EL (cell line): ENCODE measurements at places on chromosomes 7 and 10.
A peak's percentile ranks its signal among the peaks of the same experiment; 100 is the strongest.

DNA sequence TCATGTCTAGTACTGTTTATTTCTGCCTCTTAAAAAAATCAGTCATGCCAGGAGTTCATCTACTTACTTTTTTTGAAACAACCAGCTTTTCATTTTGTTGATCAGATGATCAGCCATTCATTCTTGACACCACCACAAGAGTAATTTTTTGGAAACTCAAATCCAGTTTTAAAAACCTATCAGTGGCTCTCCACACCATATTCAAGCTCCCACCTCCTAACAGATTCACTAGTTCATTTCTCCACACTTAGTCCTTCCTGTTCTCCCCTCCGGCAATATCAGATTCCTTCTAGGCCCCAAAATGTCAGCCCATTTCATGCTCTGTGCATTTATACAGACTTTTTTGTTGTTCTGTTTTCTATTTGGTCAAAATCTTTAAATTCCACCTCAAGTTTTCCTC lies 341.6 kb downstream of the RNLS start:
- DNase-seq: no peak

GRCh38 chr7:117427258-117427701 lies at the start of gene ASZ1:
Gene ASZ1, minus strand, starts transcription at chr7:117427493. Its CDS starts 33 bp downstream, at chr7:117427460.
- DNase-seq: no peak

DNA sequence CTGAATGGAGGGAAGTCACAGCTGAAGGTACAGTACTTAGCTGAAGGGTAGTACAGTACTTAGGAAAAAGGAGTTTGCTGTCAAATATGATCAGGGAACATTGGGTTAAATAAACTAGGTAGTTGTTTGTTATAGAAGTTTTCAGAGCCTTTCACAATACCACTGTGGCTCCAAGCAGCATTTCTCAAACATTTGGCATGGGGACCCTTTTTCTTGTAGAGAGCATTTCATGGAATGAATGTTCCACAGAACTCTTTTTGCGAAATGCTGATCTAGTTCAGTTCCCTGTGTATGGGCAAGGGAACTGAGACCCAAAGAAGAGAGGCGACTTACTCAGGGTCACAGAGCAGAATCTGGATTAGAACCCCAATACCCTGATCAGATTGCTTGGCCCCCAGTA lies 31.5 kb upstream of the DDX50 start:
- no peak for DNase-seq

DNA sequence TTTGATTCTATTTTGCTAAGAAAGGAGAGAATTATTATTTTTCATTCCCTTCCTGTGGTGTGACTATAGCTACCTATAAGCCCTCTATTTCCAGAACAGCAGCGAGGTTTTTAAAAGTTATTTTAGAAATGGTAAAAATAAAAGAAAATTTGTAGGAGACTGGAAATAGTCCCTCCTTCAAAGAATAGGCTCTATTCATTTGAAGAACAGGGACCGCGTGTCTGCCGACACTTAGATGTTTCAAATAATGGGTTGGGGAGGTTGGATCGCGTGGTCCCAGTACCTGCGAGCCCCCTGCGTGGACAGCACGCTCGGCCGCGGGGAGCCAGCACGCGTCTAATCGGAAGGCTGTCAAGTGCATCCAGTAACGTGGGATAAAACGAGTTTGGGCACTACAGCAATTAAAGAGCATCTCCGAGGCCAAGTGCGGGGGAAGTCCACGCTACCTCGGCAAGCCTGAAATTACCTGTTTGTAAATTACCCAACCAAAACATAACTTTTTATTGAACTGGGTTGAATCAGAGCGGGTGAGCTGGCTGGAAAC lies 1.0 kb downstream of the CACNA2D1 start:
- DNase-seq: peak; percentile 46

DNA sequence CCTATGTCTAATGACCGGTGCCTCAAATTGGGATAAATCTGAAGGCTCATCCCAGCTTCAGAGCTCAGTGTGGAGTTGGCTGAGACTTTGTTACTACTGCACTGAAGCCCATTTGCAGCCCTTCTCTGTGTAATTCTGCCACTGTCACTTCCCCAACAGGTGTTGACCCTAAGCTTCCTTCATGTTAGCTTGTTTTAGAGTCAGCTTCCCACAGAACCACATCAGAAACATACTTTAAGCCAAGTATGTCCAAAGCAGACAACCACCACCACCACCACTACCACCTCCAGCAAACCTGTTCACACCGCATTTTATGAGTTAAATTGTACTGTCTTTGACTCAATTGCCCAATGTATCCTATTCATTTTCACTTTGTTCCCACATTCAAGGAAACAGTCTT lies 25.2 kb upstream of the GNAT3 start:
- DNase-seq: no peak

DNA sequence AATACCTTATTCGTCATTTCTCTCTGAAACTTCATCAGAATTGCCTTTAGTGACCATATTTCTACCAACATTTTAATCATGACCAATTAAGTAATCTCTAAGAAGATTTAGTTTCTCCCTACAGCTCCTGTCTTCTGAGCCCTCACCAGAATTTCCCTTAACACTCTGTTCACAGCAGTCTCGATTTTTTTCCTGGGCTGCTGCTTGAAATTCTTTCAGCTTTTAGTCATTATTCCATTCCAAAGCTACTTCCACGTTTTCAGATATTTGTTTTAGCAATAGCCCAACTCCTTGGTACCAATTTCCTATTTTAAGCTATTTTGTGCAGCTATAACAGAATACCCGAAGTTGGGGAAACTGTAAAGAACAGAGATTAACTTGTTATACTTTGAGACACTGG lies 192.4 kb upstream of the DKK1 start:
- no peak for DNase-seq

- no peak for DNase-seq
Measured at GRCh38 chr10:1127629-1128028, 71.4 kb downstream of the WDR37 start.

GRCh38 chr7:123502201-123502600 lies 32.2 kb downstream of the IQUB start:
- no peak for DNase-seq

DNA sequence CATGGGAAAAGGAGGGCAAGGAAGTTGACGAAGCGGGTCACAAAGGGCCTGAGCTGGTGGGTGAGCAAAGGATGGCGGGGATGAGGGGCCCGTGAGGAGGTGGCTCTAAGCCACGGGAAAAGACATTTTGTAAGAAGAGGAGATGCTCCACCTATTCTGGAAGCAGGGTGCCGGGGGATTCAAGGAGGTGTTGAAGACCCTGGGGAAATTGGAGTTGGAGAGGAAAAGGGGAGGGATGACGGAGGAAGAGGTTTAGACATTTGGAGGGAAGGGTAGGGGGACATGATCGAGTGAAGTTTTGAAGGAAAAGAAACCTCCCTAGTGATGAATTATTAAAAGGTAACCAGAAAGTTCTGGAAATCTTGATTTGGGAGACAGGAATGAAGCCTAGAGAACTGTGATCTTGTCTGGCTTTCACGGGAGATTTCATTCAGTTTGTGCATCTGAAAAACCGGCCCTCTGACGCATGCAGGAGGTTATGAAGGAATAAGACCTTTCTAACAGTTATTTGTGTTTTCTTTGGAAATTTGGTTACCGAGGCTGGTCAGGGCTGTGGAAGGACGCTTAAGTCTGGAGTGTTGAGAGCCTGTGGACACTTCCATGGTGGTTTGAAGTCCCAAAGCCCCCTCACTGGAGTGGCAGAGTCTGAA lies 1.4 kb downstream of the SMO start:
- no peak for DNase-seq

DNA sequence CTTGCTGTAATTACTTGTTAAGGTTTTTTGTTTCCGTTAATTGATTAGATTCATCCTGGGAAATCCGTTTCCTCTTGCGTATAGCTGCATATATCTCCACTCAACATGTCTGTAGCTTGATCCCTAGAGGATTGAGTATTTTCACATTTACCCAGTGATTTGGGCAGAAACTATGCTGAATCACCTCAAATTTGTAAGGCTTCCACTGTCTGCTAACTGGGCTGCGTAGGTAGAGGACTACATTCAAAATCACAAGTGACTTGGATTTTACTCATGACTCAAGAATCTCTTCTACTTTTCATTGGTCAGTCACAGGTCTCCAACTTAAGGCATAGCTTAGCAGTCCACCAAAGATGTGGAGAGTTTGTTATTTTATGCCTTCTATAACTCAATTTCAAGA lies 141.8 kb downstream of the POLR1F start:
- DNase-seq: no peak

DNA sequence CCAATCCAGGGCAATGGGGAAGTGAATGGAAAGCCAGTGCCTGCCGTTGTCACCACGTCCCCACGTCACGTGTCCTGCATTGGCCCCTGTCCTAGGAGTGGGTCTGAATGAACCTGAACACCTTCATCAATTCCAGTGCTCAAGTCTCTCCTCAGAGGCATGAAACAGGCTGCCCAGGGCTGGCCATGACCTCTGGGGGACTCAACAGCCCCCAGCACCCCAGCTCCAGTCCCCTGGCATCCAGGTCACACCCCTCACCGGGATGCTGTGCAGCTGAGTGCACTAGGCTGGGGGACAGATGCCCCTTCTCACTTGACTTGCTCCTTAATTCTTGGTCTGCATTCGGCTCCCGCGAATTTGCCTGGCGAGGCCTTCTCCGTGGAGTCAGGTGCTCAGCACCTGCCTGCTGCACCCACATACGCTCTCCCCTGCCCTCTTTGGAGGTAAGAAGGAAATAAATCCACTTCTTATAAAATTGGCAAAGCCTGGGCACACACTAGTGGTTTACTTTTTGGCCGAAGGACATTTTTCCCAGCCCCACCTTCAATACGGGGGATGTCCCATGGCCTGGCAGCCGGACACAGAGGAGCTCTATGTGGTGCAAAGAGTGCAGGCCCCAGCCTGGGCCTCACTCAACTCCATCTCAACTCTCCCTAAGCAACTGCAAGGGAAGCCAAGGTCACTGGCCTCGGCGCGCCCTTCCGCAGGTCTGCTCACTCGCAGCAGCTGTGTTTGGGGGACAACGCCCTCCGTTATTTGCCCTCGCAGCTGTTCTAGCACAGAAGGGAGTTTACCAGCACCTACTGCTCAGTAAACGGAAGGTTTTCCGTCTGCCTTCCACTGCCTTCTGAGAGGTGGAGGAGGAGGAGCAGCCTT lies 77.6 kb upstream of the SHH start:
- DNase-seq: no peak

- no peak for DNase-seq
Measured at GRCh38 chr7:116152276-116152675, 58.1 kb upstream of the TES start.

- DNase-seq: peak; percentile 44
Measured at GRCh38 chr10:114458955-114459354, 54.7 kb upstream of the AFAP1L2 start.

DNA sequence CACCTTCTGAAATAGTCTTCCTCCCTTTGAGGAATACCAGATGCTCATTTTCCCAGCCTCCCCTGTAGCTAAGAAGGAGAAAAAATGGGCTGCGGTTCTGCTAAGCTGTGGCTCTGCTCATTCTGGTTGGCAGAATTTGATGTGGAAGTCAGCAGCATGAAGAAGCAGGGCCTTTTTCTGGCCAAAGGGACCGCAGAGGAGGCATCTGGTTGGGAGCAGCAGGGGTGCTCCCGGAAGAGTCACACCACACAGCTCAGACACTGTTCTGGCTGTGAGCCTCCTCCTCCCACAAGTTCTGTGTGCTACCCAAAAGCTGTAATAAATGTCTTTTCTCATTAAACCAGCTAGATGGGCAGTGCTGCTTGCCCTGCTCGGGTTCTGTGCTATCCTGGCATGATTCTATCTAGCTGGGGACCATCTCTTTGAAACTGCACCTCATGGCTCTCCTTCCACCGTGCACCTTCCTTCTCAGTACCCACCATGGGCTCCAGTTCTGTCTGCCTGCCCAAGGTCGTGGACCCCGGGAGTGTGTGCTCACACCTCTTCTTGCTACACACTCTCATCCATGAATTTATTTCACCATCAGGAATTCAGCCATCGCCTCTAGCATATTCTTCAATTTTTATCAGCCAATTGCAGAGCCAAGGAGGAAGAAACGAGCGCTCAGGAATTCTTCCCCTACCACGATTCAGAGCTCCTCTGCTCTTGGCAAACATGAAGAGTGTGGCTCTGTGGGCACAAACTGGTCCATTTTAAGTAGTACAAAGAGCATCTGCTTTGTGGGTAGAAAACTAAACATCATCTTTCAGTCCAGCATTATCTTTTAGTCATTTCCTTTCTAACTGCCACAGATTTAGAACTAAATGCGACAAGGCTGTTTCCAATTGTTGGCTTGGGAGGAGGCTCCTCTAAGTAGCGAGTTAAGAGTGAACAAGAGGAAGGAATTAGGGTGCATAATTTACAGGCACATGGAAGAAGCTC lies 76.9 kb downstream of the FAM171A1 start:
- DNase-seq: peak; percentile 39

GRCh38 chr10:78910886-78911285 lies 157.9 kb upstream of the ZMIZ1 start:
- DNase-seq: no peak

GRCh38 chr7:98619450-98620321 lies 2.6 kb downstream of the NPTX2 start:
- no peak for DNase-seq

- DNase-seq: peak; percentile 10
Measured at GRCh38 chr7:143882020-143882603, 19.9 kb downstream of the TCAF1 start.

DNA sequence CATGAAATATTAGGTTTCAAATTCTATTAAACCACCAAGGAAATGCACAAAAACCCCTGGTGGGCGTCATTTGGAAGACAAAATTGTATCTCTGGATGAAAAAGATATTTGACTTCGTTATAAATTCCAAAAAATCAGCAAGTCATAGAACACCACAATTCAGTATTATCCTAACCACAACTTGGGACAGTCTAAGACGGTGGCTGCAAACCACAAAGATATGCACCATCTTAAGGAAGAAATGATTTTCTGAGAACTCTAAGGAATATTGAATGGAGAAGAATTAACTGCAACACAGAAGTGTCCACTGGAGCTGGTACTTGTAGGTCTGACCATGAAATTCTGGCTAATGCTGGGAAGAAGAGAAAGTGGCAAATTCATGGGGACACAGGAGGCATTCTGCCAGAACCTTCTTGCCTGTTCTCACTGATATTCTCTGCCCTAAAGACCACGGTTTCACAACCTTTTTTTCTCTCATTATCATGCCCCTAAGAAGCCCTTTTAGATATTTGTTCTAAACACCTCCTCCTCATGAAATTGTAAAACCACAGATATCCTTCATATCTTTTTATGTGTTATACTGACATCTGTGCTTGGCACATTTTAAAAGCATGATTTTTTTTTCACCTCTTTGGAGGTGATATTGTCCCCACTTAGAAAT lies 92.9 kb downstream of the SFMBT2 start:
- DNase-seq: no peak

GRCh38 chr10:80260295-80261243 lies 28.9 kb downstream of the MAT1A start:
- peak; percentile 29 for DNase-seq

GRCh38 chr7:79217468-79217867 lies 236.0 kb downstream of the MAGI2 start:
- peak; percentile 6 for DNase-seq
